Hypothalamus (tissue), 51 donors: ENCODE measurements at places on chromosomes 1 and 21.
A peak's percentile ranks its signal among the peaks of the same experiment; 100 is the strongest.

GRCh38 chr1:47692196-47692595, 254.4 kb downstream of the FOXD2 start:
- DNase-seq = no peak

GRCh38 chr21:44455524-44456213, 359 bp downstream of the LRRC3 start:
- no peak for DNase-seq

DNA sequence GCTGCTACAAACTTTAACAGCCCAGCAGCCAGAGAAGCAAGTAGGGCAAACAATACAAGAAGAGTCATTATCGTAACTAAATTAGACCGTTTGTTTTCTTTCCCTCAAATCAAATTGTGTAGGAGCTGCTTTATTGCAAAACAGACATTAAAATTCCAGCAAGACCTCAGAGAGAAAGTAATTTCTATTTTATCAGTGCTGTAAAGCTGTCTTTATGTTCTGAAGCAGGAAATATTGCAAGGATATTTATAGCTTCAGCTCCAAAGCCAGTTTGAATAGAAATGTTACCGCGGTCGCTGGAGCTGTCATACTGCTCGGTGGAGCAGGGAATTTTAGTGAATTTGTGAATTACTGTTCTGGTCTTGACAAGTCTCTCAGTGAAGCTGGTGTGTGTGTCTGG, 503.8 kb upstream of the PLXNA2 start:
- peak; percentile 1 for DNase-seq

DNA sequence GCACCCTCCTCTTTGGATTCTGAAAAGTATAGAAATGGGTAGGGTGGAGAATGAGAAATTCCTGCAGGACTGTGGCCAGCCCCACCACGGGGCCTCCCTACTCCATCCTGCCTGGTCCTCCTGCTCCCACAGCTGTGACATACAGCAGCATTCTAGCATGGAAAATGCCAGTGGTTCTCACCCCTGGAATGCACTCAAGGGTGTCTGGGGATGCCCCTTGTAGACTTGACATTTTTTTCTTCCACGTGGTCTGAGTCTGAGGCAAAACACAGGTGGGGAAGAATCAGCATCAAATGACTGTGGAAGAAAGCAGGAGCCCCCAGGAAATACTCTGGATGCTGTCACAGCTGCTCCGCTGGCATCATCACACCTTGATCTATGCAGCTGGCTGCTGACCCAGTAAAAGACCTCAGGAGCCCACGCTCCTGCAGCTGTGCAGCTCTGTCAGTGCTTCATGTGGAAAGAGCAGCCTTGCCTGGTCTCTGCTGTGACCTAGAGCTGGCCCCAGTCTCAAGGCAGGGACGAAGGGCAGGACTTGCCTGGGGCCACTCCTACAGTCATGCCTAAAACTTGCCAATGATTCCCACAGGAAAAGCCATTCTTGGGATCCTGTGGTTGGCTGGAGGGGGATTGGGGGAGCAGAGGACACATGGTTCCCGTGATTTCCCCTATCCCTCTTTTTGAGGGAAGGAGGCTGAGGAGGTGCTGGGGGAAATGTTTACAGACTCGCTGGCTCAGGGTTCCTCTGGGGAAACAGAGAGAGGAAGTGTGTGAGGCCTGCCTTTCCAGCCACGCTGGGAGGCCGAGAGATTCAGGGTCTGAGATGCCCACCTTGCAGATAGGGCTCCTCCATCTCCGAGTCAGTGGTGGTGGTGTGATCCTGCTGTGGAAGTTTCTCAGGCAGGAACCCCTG, 10.8 kb upstream of the A3GALT2 start:
- DNase-seq = no peak

DNA sequence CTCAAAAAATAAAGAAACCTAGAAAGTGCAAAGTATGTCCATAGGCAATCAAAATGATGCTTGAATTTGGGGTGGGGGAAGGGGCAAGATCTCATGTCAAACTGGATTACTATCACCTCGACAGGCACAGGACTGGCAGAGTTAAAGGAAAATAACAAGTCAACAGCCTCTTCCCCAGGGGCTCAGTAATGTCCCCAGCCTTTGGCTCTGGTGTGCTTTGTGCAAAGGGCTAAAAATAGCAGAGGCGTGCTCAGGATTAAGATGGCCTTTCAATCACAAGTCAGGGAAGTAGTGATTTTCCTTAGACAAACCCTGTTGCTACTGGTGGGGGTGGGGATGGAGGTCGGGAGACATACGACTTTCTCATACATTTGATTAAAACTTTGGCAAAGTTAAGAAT, 63.5 kb upstream of the OLIG2 start:
- no peak for DNase-seq

GRCh38 chr1:225418598-225418997, 9.2 kb downstream of the LBR start:
- no peak for DNase-seq

DNA sequence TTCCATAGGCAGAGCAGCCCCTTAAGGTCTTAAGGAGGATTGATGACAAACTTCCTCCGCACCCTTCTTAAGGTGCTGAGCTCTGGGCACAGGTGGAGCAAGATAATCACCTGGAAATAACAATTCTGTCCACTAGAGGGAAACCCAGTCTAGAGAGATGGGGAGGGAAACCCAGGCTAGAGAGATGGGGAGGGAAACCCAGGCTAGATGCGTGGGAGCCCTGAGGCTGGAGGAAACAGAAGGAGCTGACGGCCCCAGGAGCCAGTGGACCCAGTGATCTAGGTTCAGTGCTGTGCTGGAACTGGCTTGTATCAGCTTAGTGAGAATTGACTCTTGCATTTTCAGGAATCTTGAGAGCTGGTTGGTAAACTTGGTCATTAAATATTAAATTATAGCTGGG, 17.8 kb upstream of the MYCL start:
- no peak for DNase-seq

- no peak for DNase-seq
Measured at GRCh38 chr1:40153073-40153770, 8.0 kb upstream of the RLF start.

GRCh38 chr1:156155756-156156510, 2.5 kb downstream of the SEMA4A start:
- DNase-seq = no peak

GRCh38 chr21:18673789-18674188, 270.2 kb upstream of the TMPRSS15 start:
- no peak for DNase-seq

DNA sequence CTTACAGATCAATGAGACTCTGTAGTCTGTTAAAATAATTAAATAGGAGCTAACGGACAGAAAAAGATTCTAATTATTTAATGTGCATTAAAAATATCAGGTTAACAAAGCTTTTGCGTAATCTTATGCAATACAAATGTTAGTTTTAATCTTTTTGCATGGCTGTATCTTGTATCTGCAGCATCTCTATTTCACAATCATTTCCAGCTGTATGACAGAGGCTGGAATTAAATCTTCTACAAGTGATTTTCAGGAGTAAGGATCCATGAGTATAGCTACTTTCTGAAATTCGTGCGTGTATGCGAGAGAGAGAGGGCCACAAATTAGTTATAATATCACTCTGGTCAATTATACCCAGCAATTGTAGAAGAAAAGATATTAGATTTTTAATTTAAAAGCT, 1446.8 kb downstream of the NCAM2 start:
- no peak for DNase-seq

GRCh38 chr1:29392036-29392435, 155.7 kb downstream of the PTPRU start:
- DNase-seq = no peak

DNA sequence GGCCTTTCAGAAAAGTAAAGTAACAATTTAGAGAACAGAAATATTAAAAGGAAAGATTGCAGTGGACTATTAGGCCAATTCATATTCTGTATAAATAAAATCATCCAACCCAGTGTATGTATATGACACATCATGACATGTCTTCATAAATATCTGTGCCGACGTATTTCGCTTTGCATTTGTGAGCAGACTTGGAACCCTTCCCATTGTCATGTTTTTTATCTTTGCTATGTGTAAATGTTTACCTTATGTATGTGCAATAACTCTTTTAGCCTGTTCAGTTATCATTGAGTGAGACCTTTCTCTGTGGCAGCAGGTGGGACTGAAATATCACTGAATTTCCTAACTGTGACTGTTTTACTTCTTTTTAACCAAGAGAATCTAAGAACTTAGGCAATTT, 58.0 kb upstream of the FAM3B start:
- no peak for DNase-seq
